Fibroblast of upper back skin (primary cell): ENCODE measurements at places on chromosomes 5 and 9.

GRCh38 chr9:13083963-13084528, 195.4 kb downstream of the MPDZ start:
- peak; percentile 69 for DNase-seq

GRCh38 chr5:169200125-169200778, 100.7 kb downstream of the SLIT3 start:
- no peak for DNase-seq

- no peak for DNase-seq
Measured at GRCh38 chr9:68627594-68627993, 77.4 kb upstream of the PIP5K1B start.

DNA sequence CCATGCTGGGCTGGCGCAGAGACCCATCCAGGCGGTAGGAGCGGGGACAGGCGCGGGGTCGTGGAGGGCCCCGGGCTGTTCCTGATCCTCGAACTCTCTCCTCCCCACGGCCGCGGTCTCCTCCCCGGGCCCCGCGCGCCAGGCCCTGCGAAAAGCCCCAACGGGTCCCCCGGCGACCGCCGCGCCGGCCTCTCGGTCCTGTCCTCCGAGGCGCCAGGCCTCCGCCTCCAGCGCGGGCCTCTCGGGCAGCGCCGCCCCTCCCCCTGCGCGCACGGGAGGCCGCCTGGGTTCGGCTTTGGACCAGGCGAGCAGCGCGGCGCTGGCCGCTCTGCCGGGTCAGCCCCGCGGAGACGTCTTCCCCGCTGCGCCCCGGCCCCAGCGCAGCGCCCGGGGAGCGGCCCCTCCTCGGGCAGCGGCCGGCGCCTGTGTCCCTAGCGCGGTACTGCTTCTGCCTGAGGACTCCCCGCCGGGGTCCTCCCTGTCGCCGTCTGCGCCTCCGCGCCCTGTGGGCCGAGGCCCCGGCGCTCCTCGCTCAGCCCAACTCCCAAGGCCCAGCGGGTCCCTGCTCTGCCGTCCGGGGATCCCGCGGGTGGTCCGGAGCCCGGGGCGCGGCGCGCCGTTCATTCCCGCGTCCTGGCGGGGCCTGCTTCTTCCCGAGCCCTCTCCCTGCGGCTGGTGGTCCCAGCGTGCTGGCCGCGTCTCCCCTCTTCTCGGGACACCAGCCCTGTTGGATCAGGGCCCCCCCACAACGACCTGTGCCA, 13.4 kb downstream of the COL23A1 start:
- no peak for DNase-seq

GRCh38 chr5:175554296-175554695, 75.9 kb downstream of the SFXN1 start:
- DNase-seq, result no peak

GRCh38 chr5:34978681-34979080, 49.3 kb downstream of the DNAJC21 start:
- no peak for DNase-seq

DNA sequence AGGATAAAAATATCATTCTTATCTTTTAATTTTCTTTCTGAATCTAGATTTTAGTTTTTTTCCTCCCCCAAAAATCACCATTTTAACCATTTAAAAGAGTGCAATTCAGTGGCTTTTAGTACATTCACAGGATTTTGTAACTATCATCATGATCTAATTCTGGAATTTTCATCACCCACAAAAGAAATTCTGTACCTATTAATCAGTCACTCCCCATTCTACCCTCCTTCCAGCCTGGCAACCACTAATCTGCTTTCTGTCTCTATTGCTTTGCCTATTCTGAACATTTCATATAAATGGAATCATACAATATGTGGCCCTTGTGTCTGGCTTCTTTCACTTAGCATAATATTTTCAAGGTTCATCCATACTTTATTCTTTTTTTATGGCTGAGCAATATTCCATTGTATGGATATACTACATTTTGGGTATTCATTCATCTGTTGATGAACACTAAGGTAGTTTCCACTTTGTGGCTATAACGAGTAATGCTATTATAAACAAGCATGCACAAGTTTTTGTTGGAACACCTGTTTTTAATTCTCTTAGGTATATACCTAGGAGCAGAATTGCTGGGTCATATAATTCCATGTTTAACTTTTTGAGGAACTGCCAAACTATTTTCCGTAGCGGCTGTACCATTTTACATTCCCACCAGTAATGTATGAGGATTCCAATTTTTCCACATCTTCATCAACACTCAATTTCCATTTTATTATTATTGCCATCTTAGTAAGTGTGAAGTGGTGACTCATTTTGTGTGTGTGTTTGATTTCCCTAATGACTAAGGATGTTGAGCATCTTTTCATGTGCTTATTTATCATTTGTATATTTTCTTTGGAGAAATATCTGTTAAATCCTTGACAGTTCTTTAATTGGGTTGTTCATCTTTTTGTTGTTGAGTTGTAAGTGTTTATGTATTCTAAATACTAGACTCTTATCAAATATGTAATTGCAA, 340.3 kb downstream of the CWC27 start:
- DNase-seq, result peak; percentile 65

DNA sequence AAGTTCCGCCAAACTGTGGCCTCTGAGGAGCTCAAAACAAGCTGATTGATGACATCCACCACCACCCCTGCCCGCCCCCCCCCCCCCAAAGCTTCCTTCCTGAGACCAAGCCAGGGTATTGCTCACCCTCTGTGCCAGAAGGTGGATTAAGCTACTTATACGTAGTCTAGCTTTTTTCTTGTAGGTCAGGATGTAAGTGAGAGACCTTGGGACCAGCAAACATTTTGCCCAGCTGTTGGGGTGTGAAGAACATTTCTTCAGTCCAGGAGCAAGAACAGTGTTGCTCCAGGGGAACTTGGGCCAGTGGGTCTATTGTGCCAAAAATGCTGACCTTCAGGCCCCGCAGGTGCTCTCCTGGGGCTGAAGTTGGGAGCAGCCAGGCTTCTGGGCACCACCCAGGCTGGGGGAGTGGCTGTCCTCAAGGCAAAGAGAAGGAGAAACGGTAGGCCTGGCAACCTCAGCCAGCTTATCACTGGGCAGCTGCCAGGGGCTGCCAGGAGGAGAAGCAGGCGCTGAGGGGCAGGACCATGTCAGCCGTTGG, 18.0 kb downstream of the NEURL1B start:
- DNase-seq, result no peak

DNA sequence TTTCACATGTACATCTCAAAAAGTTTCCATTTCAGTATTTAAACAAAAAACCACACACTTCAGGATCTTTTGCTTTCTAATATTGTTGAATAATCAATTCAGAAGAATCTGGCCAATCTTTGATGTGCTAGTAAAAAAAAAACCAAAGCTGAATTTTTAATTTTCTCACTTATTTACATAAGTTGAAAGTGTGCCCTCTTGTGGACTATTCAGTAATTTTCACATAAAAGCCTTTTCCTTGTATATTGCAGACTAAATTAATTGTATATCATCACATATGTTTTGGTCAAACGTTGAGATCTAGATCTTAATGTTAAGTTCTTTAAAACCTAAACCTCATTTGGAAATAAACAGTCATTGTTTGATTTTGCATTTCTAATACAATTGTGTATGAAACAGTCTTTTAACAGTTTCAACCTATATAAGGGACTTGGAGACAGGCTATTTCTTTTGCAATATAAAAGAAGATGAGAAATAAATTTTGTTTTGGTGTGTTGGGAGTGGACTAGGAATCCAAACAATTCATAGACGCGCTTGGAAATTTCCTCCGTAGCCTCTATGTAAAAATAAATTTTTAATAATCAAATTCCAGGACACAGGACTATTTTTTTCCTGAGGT, 68.1 kb downstream of the NIPBL start:
- peak; percentile 61 for DNase-seq

DNA sequence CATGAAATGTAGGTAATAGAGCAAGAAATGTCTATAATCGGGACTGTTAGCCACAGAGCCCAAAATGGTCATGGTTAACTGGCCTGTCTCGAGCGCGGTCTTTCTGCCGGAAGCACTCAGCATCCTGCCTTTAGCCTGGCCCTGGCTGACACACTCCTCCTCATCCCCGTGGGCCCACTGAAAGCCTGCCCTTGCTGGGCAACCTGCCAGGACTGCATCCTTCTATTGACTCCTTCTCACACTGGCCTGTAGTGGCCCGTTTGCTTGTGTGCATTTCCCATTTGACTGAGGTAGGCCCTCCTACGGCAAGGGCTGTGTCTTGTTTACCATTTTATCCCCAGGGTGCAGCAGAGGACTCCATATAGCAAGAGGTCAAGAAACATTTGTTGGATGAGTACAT, 215.7 kb downstream of the ATPSCKMT start:
- peak; percentile 49 for DNase-seq

DNA sequence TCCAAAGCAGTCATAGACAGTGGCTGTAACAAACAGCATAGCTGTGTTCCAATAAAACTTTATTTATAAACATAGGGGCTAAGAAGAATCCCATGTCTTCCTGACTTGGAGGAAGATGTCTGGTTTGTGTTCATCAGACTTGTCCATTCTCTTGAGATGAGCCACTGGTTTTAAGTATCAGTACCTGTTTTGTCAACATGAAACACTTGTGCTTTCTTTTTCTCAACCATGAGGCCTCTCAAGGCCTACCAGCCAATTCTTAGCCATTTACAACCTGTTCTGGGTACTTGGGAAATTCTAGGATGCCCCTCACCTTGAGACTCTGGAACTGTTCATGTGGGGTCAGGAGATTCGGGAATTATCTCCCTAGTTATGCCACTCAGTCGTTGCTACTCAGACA, 154.3 kb upstream of the PPP1R2B start:
- DNase-seq, result no peak

GRCh38 chr9:128408963-128409431, 11.7 kb upstream of the CERCAM start:
- DNase-seq, result no peak

GRCh38 chr5:80594810-80595209, 24.7 kb upstream of the ANKRD34B start:
- no peak for DNase-seq

GRCh38 chr5:76527685-76528161, 95.5 kb downstream of the F2RL2 start:
- DNase-seq, result peak; percentile 45

DNA sequence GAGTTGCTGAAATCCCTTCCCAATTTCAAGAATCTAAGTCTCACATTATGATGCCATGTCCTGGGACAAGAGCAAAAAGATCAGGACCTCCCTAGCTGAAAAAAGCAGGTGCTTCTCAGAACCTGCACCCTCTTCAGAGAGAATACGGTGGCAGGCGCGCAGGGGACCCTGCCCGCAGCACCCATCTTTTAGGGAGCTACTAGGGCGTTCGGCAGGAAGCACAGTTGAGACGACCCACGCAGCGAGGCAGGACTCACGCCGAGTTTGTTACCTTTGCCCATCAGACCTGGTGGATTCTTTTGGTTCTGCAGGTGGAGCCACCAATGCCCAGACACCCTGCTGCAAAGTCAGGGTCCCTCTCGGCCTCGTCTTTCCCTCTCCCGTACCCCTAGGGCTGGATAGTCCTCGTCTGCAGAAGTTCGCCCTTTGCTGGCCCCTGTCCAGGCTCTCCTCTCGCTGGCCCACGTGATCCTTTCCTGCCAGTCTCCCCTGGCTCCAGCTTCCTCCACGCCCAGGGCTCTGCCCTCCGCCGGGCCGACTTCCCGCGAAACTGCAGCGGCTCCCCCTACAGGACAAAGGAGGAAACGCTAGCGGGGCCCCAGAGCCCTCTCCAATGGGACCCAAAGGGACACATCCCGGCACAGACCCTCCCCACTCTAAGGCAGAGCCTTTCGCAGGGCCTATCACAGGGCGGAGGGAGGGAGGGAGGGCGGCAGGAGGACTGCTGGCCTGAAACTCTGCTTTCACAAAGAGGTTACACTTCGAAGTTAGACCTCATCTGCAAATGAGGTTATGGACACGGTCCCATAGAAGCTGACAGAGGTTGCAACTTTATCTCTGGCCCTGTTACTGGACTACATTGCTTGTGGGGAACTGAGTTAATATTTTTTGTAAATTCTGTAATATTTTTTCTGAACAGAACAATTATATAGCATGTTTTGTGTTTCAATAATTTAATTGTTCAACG, 28.8 kb downstream of the TMEM174 start:
- DNase-seq, result peak; percentile 59

- DNase-seq, result peak; percentile 66
Measured at GRCh38 chr5:39411061-39411460, 13.7 kb downstream of the DAB2 start.

DNA sequence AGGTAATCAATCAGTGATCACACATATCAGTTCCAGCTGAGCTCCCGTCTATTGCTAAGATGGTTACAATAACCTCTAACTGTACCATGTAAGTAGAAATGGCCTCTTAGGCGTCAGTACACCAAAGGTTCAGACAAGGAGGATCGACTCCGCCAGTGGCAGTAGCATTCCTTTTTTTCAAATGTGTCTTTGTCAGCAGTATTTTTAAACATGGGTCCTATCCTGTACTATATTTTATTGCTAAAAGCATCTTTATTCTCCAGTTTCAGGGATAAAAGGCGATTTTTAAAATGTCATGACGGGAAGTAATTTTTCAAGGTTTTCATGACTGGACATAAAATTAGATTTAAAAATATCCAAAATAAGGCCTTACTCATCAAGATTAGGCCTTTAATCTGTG, 64.8 kb upstream of the TBCA start:
- no peak for DNase-seq

- peak; percentile 99 for DNase-seq
Measured at GRCh38 chr5:39518516-39518915, 93.7 kb upstream of the DAB2 start.

DNA sequence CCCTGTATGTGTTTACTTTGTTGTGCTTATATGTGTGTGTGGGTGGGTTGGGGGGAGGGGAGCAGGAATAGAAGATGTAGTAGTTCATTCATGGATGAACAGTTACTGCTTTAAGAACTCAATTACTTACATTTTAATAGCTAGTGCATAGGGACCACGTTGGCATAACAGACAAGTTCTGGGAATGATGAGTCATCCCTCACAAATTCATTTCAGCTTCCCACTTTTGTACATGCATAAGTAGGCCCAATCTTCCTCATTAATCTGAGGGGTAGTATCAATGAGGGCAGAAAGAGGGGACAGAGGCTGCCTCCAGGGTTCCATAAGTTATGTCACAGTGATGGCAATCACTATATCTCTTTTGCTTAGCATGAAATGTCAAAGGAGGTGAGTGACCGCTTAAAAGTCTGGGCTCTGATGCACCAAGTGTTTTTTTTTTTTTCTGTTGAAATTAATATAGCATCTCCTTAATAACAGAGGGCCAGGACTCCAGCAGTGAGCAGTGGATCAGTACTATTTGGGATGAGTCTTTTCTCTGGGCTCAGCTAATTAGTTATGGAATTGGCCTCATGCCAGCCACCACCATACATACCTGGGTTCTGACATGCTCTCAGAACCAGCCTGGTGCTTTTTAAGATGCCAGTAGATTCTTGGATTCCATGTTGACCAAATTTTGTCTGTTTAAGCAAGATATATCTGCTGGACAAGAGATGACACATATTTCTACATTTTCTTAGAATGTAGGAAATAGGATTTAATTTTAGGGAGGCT, 37.1 kb downstream of the PRDM6 start:
- peak; percentile 80 for DNase-seq

DNA sequence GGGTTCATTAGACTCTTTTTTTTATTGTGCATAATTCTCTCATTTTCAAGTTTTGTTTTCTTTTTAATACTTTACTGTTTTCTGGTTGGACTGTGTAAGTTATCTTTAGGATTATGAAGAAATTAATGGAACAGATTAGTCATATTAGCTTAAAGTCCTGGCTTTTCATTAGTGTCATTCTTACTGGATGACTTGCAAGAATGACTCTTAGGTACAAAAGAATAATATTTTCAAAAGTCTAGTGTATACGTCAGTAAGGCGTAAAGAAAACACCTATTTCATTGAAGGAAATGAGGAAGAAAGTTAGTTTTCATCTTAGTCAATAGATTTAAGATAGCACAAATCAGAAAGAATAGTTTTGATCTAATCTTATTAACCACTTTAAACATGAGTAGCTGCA, 20.4 kb downstream of the UHRF2 start:
- DNase-seq, result no peak
